ENCODE measurements at places on chromosomes 5 and 9.

DNA sequence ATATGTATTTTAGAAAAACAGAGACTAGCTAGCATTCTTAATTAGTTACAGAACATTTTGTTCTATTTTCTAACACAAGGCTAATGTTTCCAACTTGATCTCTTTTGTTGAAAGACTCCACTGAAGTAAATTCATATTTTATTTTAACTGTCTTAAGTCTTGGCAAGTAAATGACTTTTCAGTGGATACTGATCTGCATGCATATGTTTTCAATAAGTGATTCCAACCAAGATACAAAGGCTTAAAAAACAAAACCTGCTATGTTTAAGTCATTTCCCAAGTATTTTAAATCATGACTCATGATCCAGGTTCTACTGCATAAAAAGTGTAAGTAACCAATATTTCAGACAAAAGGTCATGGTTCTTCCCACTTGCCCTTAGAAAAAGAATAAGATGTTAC lies 5.7 kb downstream of the CDO1 start:
- no peak for DNase-seq

GRCh38 chr5:175035882-175036533 lies 311.6 kb downstream of the MSX2 start:
- DNase-seq, result no peak

DNA sequence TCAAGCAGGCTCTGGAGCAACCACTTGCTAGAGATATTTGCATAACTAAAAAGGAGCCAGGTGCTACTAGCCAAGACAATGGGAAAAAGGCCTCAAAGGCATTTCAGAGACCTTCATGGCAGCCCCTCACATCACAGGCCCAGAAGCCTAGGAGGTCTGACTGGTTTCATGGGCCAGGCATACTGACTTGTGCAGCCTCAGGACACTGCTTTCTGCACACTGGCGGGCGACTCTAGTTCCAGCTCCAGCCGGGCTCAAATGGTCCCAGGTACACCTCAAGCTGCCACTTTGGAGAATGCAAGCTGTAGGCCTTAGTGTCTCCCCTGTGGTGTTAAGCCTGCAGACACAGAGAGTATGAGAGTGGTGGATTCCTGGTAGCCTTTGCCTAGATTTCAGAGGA lies 27.1 kb downstream of the COX7C start:
- no peak for DNase-seq

DNA sequence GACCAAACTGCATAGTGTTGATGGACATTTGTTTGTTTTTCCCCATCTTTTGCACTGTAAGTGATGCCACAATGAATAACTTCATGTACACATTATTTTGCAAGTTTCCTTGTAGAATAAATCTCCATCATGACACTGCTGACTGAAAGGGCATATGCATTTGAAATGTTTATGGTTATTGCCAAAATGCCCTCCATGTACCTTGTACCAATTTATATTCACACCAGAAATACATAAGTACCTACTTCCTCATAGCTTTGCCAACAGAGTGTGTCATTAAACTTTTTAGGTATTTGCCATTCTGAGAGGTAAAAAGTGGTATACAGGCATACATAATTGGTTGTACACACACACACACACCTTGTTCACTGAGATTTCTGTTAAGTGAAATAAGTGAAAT lies 361.0 kb upstream of the PCSK5 start:
- DNase-seq, result no peak

GRCh38 chr9:4146293-4146692 lies 153.6 kb downstream of the GLIS3 start:
- DNase-seq, result no peak

DNA sequence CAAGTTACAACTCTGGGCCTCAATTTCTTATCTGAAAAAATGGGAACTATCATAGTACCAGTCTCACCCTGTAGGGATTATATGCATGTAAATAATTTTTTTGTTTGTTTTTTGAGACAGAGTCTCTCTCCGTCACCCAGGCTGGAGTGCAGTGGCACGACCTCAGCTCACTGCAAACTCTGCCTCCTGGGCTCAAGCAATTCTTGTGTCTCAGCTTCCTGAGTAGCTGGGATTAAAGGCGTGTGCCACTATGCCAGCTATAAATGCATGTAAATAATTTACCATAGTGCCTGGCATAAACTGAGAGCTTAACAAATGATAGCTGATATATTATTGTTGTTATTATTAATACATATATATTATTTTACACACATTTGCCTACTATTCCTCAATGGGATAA lies 3.0 kb upstream of the ARHGAP26 start:
- DNase-seq, result no peak

DNA sequence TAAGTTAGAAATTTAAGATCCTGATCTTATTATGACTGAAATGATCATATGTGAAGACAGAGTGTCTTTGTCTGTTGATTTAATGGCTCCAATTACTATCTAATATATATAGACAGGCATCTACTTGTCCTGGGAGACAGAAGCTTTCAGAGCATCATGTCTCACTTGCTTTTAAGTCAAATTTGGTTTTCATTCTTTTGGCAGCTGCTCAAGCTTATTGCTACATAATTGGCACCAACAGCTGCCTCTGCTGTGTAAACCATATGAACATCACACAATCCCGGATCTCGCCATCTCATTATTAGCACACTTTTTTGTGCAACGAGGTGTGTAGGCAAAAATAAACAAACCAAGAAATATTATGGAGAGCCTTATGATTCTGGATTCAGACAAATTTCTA lies 1717.9 kb downstream of the EFNA5 start:
- no peak for DNase-seq

GRCh38 chr9:70988551-70988950 lies 132.9 kb downstream of the TRPM3 start:
- no peak for DNase-seq

DNA sequence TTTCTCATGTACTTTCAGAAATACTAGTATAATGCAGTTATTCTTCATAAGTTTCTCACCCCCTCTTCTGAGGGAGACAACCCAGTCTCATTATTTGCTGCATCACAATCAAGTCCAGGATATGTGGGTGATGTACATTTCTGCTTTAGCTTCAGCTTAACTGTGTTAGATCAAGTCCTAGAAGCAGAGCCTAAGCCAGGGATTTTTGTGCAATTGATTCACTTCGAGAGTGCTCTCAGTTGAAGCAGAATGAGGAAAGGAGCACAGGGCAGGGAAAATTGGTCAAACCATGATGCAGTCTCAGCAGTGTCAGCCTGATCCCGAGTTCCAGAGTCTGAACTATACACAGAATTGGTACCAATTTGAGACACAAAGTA lies 15.1 kb downstream of the HNRNPK start:
- DNase-seq, result no peak

DNA sequence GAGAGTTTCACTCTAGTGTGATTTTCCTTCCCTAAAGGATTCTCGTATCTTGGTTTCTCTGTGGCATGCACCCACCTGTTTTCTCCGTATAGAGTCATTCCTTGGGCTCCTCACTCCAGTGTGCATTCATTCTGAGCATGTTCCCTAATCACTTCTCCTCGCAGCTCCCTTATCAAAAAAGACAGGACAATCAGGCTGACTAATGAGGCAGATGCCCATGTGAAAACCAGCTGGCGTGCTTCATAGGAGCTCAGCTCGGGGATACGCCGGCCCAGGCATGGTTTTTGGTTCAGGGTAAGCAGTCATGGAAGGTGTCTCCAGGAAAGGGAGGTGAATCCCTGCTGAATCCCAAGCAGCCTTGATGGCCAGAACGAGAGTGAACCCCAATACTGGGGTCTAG lies 41.2 kb upstream of the INSYN2B start:
- no peak for DNase-seq

DNA sequence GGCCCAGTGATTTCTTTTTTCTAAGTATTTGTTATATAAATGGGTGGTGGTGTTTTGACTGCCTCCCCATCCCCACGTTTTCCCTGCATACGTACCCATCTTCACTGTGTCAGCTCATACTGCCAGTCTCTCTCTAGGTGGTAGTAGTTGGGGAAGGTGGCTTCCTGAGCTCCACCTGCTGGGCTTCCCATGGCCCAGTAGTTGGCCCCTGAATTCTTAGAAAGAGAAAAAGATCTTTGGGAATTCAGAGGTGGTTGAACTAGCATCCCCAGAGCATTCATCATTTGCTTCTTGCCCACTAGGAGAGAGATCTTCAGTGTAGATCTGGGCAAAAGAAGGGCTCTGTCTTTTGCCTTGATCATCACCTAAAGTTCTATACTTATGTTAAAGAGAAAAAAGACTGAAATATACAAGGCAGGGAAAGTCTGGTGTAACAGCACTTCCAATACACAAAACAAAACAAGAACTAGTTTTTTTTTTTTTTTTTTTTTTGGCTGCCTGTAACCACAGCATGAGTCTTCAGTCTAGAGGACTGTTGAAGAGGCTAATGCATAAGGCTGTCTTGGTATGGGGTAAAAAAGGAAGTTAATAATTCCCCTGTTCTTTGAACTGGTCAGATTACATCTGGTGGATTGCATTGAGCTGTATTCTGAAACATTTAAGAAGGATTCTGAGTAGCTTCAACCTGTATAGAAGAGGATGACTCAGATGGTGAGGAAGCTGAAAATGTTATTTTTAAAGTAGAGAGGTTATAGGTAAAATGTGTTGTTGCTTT lies 128.7 kb downstream of the ATG10 start:
- no peak for DNase-seq

GRCh38 chr5:171157775-171158174 lies 151.3 kb upstream of the TLX3 start:
- no peak for DNase-seq

DNA sequence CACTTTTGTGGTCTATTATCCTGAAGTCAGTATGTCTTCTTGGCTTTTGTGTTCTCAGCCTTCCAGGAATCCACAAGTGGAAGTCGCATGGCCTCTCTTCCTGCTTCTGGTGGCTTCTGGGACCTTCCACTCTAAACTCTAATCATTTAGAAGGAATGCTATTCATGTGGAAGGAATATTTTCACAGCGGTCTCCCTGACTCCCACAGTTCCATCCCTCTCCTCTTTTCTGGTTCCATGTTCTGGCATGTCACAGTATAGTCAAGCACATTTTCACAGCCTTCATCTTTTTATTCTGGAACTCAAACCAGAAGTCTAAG lies 7.3 kb upstream of the RAI14 start:
- DNase-seq, result no peak

DNA sequence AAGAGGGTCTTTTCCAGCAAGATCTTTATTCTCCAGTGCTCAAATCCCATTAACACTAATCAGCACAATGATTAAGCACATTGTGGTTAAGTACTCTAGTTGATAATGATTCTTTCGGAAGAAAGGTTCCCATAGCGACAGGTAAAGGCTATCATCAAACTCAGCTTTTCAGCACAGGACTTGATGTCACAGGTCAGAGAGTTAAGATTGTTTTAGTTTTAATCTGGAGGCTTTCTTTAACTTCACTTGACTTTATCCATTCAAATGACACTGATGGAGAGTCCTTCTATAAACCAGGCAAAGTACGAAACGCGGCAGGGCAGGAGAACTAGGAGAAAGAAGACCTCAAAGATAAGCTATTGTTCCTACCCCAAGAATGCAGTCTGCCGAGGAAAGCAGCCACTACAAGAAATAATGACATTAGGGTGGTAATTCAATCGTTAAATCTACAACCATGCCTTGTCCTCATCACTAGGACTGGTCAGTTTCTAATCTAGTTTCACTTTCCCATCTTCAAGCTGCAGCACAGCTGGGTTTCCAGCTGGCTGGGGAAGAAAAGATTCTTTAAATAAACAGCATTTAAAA lies 4.6 kb downstream of the NRG2 start:
- DNase-seq, result no peak

- DNase-seq, result no peak
Observed at GRCh38 chr9:98506422-98507054, 202.2 kb downstream of the GABBR2 start.

GRCh38 chr5:138819081-138819480 lies 56.1 kb downstream of the LRRTM2 start:
- DNase-seq, result no peak

DNA sequence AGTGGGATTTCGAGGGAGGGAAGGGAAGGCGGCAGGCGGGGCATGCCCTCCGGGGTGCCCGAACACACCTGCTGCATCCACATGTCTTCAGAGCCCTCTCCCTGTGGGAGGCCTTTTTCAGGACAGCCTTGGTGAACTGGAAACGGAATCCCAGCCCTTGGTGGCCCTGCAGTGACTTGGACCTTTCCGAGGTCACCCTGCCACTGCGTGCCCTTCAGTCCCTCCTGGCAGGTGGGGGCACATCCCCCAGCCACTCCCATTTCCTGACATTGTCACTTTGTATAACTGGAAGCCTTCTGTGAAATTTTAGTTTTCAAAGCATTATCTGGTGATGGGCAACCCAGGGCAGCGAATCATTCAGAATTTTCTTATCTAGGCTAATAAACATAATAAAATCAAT lies 11.0 kb upstream of the AHRR start:
- no peak for DNase-seq

DNA sequence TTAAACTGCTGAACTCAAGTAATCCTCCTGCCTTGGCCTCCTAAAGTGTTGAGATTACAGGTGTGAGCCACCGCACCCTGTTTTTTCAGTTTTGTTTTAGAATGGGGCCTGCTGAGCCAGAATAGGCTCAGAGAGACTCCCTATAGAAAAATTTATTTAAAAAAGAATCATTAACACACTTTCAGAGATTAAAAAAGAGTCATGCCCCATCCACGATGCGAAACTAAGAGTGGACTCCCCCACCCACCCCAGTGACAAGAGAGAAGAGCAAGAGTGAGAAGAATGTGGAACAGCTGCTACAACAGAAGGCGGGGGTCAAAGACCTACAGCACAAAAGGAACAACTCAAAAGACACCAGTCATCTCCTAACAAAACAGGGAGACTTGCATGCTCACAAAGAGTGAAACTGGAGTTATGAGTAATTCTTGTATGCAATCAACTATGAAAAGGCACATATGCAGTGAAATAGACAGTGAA lies 47.2 kb downstream of the GLDC start:
- no peak for DNase-seq

- no peak for DNase-seq
Observed at GRCh38 chr9:135961811-135962695, 880 bp upstream of the UBAC1 start.

DNA sequence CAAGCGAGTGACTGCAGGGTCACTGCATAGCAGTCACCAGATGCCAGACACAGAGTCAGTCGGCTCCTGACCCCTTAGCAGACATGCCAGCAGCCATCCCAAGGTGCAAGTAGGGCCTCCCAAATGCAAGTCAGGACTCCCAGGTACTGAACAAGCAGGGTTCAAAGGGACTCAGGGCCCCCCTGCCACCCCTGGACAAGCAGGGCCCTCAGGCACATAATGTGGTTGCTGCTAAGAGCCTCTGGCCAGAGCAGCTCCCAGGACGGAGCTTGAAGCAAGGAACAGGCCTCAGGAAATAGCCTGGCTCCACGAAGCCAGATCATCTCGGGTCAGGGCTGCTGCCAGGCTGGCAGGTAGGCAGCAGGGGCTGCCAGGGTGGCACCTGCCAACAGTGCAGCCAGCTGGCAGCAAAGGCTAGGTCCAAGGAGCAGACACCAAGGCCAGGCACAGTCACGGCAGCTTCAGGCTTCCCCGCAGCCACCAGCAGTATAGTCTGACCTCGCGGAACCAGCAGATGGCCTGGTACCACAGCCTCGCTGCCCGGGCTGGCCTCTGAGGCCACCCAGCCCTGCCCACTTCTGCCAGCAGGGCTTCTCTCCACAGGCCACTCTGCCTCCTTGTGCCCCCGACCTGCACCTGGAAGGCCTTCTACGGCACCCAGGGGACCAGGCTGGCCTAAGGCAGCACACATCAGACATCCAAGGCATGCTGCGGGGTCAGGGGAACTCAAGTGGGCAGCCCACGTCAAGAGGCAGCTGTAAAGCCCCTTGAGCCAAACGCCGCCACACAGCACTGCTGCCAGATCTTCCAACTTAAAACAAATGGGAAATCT lies 7.4 kb downstream of the EEIG1 start:
- peak; percentile 34 for DNase-seq

All from CD4-positive, alpha-beta T cell treated with Interleukin-6 for 4 hours (primary cell).